ENCODE measurements at places on chromosomes 11 and 22.

GRCh38 chr11:103537904-103538502 lies 428.8 kb downstream of the DYNC2H1 start:
- DNase-seq: no peak

DNA sequence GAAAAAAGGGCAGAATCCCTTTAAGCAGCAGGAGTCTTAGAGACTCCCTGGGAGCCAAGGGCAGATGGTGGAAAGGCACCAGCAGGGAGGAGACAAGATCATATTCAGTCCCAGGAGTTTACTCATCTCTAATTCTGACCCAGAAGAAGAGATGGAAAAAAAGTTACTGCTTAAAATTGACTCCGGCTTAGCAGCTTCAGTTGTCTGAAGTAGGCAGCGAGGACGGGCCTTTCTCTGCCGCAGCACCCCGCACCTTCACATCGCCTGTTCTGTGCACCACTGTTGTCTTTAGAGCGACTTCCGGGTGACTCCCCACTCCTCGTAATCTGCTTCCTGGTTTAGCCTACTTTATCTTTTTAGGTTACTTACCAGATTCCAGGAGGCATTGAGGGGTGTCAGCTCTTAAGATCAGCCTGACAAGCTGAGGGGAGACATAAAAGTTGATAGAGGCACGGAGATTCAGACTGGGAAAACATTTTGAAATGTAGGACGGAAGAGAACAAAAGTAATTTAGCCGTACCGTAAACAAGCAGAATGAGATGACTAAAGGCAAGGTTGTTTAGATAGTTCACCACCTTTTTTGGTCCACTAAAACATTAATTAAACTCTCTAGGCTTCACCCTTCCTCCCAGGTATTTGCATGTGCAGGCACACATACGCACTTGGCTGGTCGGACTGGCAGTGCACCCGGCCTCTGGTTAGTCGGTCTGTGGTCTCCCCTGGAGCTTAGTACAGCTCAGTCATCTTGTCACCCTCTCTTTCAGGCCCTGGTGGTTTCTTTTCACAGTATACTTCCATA lies 74.3 kb downstream of the CECR2 start:
- DNase-seq: no peak

DNA sequence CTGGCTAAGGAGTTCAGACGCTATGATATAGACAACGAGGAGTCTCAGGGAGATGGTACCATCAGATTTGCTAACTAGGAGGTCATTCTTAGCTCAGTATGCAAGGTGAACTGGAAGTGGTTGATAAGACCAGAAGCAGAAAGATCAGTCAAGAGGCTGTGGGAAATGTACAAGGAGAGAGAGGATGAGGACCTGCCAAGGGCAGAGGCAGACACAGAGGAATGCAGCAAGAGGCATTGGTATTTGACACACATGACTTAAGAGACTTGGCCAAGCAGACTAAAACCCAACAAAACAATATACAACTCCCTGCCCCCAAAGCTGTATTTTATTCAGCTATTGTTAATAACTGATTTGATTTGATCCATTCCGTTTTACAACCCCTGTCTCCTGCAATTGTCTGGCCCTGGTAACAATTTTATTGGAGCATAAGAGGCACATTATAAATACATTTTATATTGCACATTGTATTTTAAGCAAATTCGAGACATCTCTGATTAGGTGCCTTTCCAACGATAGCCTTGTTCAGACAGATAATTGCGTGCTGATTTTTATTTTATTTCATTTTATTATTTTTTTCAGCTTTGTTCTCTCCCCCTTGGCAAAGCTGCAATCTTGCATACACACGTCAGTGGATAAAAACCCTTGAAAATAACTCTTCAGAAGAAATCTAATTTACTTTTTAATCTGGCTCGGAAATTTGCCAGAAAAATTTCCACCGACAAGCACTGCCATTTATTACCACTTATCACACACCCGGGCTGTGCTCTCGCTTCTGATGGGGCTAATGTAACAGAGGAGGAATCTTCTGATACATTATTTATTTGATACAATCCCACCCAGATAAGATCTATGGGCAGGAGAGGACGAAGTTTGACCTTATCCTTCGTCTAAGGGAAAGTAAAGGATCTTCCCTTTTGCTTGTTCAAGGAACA lies 237.8 kb downstream of the NXPE2 start:
- DNase-seq: no peak

- peak; percentile 96 for DNase-seq
Measured at GRCh38 chr22:50469377-50470305, 5.2 kb downstream of the SBF1 start.

GRCh38 chr22:33578752-33579151 lies 341.5 kb downstream of the LARGE1 start:
- no peak for DNase-seq

DNA sequence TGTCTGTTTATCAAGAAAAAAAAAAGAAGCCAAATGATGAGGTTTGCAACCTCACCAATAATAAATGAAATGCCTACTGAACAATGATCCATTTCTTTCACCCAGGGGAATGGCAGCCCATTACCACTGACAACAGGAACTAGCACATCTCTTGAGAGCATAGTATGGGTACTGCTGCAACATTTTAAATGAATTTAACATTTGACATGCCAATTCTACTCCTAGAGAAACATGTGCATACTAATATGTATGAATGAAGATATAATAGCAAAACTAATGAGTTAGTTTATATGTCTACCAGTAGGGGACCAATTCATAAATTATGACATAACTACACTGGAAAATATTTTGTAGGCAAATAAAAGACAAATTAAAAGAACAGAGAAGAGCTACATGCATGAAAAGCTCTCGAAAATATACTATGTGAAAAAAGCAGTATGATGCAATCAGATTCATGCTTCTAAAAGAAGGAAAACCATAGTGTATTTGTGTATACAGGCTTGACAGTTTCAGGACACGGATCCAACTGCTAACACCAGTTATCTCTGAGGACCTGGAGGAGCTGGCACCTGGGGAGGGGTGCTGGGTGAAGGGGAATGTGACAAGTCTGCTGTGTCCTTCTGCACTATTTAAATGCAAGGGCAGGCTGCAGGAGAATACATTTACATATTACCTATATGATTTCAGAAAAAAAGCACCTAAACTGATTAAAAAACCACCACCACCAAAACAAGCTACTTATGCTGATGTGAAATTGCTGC lies 6.9 kb downstream of the SMCO4 start:
- no peak for DNase-seq

DNA sequence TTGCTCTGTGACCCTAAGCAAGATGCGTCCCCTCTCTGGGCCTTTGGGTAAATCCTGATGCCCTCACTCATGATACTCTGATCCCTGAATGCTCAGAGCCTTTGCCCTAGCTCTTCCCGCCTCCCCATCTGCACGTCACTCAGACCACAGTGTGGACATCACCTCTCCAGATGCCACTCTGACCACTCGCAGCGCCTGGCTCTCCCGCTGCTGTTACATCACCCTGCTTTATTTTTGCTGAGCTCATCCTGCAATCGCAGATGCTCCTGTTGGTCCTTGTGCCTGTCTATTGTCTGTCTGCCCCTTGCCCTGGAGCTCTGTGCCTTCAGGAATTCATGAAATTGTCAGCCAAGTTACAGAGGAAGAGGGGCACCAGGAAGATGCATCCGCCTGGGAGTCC lies 5.5 kb downstream of the OSM start:
- DNase-seq: no peak

DNA sequence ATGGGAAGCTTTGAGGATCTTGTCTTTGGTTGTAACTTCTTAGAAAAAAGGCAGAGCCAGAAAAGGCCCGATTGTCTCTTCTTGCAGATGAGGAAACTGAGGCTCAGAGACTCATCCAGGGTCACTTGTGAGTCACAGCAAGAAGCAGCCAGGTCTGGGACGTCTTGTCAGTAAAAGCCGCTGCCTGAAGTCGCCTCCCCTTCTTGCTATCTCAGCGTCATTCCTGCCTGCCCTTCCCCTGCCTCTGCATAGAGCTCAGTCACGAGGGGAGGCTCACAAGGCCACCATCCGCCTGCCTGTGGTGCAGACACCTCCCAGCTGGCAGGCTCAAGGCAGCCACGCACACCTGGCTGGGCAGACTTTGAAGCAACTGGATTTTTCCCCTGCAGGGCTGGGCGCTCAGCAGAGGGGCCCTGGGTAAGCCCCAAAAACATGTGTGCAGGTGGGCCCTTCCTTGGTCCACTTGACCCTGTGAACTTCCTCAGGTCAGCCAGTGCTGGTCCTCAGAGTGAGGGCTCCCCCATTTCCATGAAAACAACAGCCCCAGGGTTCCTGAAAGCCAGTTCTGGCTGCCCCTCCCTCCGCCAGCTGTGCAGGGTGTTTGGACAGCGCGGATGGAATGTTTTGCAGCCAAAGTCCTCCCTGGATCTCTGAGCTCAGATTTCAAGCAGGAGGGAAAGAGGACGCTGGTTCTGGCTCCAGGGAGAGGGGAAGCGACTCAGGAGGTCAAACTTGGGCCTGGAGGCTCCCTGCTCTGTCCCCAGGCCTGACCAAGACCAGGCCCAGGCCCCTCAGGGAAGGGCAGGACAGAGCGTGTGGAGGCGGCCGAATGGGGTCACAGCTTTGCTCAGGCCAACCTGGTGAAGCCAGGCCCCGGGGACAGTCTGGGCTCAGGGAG lies 6.0 kb upstream of the RAB3IL1 start:
- DNase-seq: no peak

DNA sequence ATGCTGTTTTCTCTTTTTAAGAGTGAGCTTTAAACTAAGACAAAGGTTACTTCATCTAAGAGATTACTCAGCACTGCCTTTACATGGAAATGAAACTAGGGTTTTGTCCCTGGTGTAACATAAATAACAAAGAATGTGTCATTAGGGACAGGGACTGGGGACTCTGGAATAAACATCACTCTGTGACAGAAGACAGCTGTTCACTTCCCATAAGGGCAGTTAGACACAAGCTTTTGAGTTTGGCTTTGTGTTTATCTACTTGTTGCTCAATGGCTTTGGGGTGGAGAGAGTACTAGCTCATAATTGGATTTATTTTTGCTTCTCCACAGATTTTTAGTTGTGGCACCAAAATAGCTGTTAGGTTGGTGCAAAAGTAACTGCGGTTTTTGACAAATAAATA lies 154.5 kb downstream of the OR4C45 start:
- DNase-seq: no peak

DNA sequence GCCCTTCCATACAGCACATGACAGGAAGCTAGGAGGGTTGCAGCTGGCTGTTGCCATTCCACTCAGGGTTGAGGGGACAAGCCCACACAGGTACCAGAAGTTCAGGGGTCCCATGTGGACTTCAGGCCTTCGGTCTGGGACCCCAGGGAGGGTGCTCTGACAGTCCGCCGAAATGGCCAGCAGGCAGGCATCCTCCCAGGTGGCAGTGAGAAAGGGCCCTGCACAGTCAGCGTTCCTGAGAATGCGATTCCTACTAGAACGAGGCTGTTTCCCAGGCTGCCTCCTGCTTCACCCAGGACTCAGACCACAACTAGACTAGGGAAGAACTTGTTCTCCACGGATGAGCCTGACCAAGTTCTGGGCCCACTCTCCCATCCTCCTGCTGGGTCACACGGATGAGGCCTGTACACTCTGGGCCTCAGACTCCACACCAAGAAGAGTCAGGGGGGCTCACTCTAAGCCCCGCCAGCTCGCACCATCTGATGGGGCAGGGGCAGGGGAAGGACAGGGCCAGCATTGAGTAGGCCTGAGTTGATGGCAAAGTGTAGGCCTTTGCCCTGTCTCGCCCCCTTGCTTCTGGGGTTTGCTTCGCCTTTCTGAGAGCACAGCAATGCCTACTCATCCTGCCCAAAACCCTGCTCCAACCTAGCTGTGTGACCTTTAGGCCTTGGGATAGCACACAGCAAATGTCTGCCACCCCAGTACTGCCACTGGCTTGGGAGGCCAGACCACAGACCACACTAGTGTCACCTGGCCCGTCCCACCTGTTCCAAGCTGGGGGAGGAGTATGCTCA lies 14.0 kb downstream of the KCNQ1OT1 start:
- DNase-seq: no peak

DNA sequence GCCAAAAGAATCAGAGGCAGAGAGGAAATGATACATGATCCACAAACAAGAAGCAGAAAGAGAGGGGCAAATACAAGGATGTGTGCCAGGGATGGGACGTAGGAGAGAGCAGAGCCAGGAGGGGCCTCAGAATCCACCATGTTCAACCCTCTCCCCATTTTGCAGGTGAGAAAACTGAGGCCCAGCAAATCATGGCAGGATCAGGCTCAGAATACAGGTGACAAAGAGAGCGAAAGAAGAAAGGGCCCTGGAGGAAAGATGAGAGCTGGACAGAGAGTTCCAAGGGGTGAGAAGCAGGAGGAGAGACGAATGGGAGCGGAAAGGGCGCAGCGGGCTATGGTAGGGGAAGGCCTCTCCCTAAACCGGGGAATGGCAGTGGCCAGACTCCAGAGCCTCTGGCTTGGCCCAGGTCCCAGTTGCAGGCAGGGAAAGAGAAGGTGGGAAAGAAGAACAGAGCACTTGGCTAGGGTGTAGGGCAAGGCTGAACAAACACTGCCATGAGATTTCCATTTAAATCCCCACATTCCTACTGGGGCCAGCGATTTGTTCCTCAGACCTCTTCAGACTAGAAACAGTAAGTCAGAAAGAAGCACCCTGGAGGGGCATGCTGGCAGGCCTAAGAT lies 44.4 kb upstream of the TSKU start:
- no peak for DNase-seq

- no peak for DNase-seq
Measured at GRCh38 chr11:35799655-35800054, 137.1 kb downstream of the TRIM44 start.

- DNase-seq: no peak
Measured at GRCh38 chr11:64355078-64355940, 3.7 kb upstream of the RPS6KA4 start.

DNA sequence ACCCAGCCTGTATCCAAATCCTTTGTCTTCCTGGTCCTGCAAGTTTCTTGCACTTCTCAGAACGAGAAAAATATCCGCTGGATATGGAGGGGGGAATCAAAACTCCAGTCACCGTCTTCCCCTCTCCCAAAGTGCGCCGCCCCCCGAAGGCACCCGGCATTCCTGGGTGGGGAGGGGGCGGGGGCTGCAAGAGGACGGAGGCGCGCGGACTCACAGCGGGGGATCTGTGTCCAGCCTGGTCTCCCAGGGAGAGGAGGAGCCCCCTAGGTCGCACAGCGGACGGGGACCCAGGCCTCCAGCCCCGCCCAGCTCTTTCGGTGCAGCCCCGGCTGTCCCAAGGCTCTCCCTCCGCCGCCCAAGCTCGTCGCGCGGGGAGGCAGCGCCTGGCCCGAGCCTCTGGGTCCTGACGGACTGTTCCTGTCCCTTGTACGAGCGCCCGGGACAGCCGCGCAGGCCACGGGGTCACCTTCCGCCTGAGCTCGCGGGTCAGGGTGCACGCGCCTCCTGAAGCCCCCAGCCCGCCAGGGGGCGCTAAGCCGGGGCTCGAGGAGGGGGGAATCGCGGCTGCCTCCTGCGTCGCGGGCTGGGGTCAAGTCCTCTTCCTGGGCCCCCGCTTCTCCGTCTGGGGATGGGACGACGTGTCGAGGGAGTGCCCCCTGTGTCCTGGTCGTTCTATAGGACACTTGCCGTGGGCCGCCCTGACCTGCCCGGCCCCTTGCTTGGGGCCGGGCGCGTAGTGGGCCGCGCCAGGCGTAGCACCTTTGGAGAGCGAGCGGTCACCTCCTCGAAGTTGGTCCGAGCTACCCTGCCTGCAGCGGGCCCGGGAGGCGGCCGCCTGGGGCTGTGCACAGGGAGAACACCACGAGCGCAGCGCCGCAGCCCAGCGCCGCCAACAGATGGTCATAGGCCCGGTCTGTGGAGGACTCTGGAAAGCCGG lies 2.4 kb upstream of the WNT11 start:
- peak; percentile 62 for DNase-seq

GRCh38 chr11:45450189-45450588 lies 164.0 kb upstream of the SYT13 start:
- no peak for DNase-seq

- DNase-seq: no peak
Measured at GRCh38 chr11:72157131-72157530, 21.6 kb downstream of the FOLR3 start.

GRCh38 chr11:69119190-69119589 lies 36.5 kb upstream of the SMIM38 start:
- no peak for DNase-seq

Measured in stimulated activated CD4-positive, alpha-beta T cell treated with anti-CD3 and anti-CD28 coated beads, Interleukin-1b, Interleukin-23, amount 100 ng/mL, for 24 hours (primary cell).